NCI-H2081 treated with DMSO at 0.1 percent for 48 hours (cell line): ENCODE measurements at places on chromosomes 1 and 21.

DNA sequence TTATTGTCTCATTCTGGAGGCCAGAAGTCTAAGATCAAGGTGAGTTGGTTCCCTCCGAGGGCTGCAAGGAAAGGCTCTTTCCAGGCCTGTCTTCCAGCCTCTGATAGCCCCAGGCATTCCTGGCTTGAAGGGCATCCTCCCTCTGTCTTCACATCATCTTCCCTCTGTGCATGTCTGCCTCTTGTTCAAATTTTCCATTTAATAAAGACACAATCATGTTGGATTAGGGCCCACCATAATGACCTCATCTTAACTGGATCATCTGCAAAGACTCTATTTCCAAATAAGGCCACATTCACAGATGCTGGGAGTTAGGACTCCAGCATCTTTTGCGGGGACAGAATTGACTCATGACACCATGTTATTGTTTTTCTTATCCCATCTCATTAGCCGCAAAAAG lies 24.5 kb downstream of the HUNK start:
- DNase-seq = no peak

- no peak for DNase-seq
These were observed 1.1 kb upstream of the DNAJC28 start for GRCh38 chr21:33492571-33492970.

- no peak for DNase-seq
These were observed 69.3 kb downstream of the FOXD2 start for GRCh38 chr1:47507144-47507543.

DNA sequence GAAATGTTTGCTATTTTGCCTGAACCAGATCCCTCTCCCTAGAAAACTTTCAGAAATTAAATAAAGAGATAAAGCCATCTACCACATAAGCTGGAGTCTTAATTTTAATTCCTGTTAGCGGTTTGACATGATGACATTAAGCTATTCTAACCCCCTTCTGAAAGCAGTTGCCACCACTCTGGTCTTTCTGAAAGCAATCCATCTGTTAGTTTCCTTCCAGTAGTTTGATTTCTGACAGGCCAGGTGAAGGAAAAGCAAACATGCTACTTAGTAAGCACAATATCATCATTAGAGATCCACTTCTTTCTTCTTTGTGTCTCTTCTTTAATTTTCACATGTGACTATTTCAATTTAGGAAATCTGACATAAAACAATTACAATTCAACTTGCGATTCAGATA lies 39.9 kb downstream of the RGL1 start:
- DNase-seq = no peak

- no peak for DNase-seq
These were observed 23.6 kb upstream of the PIGC start for GRCh38 chr1:172467446-172467845.

DNA sequence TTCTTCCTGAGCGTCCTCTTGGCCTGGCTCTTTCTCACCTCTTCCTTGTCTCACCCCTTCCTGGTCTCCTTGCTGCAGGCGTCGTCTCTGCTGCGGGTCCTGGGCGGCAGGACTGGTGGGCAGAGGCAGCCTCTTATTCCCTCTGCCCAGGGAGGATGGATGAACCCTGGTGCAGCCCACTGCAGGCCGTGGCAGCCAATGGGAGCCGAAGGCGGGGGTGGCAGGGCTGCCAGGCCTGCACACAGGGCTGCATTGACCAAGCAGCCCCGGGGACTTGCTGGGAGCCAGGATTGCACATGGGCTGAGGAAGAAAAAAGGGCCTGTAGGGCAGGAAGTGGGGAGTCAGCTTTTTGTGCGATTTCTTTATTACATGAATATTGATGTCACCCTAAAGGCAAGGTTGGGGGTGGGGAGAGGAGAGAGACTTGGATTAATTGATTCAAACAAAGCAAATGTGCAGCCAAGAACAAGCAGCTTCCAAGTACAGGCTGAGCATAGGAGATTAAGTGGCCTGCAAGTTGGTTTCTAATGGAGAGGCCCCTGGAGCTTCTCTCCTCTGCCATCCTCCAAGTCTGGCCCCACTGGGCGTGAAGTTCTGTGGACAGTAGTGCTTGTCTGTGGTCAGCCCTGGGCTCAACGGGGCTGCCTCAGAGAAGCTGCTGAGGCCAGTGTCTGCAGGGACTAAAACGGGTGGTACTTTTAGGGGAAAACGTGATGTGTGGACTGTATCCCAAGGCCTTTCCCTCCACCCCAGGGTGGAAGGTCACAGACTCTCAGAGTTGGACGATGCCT lies at the start of gene S100B:
Gene S100B, minus strand, starts transcription at position 108 of the 792 bp plus-strand sequence. CDS start 2,667 bp downstream, outside the sequence.
- no peak for DNase-seq

- DNase-seq = no peak
These were observed 140.2 kb upstream of the FGGY start for GRCh38 chr1:59156526-59157199.

DNA sequence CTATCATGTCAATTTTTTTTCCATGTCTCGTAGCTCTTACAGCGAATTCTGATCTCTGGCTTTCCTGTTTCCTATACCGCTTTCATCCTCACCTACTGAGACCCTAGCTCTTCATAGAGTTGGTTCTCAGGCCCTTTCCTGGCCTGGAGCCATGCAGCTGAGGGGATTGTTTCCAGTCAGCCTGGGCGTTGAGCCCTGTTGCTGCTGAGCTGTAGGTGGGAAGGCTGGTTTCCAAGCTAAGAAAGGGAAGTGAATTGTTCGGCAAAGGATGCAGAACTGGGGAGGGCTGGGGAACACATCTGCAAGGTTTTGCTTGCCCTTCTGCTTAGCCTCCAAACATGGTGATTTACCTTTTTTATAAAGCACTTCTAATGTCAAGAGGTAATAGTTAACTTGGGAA lies 41.5 kb downstream of the SPATA46 start:
- no peak for DNase-seq

- DNase-seq = no peak
These were observed 46.3 kb upstream of the IRF2BP2 start for GRCh38 chr1:234656070-234656895.

GRCh38 chr21:43995521-43996105 lies 16.5 kb upstream of the TRAPPC10 start:
- DNase-seq = no peak

GRCh38 chr21:36337099-36337509 lies 17.1 kb downstream of the MORC3 start:
- no peak for DNase-seq

- DNase-seq = no peak
These were observed 279.9 kb upstream of the ADAMTS5 start for GRCh38 chr21:27246741-27247140.

DNA sequence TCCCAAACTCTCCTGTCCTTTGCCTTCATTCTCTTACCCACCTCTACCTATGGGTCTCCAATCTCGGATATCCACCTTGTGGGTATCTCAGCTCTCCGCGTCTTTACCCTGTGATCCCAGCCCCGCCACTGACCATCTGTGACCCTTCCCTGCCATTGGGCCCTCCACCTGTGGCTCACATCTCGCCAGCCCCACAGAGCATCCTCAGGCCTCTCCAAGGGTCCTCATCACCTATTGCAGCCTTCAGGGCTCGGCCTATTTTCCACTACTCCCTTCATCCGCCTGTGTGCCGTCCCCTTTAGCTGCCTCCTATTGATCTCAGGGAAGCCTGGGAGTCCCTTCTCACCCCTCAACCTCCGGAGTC lies 11.1 kb downstream of the BCAN start:
- no peak for DNase-seq

DNA sequence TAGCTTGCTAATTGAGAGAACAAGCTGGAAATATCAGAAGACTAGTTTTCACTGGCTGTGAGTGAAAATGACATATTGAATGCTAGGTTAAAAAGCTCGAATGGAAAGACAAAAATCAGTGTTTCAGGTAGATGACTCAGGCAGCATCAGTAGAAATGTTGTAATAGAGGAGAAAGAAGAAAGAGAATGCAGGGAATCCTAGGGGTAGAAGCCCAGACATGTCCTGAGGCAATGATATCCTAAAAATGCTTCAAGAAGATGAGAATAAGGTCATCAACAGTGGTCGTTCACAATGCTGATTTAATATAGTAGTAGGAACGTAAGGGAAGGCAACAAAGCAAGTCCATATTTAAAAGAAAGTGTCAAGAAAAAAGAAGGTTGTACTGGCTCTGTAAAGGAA lies 96.7 kb upstream of the HP1BP3 start:
- DNase-seq = no peak
